ENCODE measurements at places on chromosomes 4 and X.

- no peak for DNase-seq
Observed at GRCh38 chrX:12580548-12580947, 210.7 kb upstream of the PRPS2 start.

DNA sequence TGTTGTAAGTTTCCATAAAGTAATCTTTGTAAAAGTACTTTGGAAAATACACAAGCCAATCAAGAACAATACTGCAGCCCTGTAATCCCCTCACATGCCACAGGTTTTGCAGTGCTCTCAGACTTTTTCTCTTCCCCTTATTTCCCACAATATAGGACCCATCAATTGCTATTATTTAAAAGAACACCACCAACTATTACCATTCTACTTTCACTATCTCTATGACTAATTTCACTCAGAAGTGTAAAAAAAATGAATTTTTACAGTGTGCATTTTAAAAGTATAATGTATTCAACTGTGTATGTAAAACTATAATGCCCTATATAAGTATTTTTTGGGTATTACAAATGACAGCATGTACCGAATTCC lies 1.7 kb downstream of the ATP8A1 start:
- no peak for DNase-seq

DNA sequence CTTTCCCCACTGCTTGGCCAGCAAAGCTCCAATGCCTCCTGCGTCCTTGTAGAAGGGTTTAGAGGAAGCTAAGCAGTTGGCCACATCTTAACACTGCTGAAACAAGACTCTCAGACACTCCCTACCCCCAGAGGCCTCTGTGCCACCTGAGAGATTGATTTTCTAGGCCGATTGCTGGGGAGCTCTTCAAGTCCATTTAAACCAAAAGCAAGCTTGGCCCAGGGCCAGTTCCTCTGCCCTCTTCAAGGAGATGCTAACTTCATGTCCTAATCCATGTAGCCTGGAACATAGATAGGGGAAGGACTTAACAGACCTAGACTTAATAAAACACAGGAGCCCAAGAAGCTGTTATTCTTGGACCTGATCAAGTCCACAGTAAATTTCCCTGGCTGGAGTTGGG lies 27.2 kb upstream of the FMR1NB start:
- no peak for DNase-seq

DNA sequence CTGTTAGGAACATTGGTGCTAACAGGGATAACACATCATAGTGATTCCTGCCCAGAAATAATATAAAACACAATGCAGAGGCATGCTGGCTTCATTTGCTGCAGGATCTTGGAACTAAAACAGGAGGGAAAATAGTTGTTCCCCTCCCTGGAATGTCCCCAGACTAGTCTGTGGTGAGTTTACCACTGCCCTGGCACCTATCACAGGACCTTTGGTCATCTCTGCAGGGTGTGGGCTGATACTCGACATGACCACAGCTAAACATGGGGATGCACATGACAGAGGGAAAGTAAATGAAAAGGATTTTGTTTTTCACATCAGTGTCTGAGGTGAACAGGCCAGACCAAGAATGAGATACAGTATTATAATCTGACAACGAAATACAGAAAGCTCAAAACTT lies 160.2 kb upstream of the DKK2 start:
- no peak for DNase-seq

GRCh38 chr4:11805842-11806241 lies 377.1 kb upstream of the HS3ST1 start:
- DNase-seq: no peak

DNA sequence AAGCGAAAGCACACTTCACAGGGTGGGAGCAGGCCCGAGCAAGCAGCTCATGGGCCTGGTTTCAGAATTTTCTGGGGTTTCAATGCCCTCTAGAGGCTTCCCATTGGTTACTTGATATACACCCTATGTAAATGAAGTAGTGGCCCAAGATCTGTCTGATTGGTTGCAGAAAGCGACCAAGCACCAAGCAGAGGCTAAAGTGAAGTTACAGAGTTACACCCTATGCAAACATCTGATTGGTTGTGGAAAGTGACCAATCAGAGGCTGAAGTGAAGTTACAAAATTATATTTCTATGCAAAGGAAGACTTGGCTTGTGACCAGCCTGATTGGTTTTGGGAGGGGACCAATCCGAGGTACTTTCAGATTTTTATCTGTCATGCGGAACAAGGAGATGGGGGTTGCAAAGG lies 8.2 kb downstream of the FHIP1A start:
- DNase-seq: no peak

- DNase-seq: no peak
Observed at GRCh38 chrX:72238183-72238582, 644 bp downstream of the ERCC6L start.

GRCh38 chrX:72020788-72021187 lies 110.1 kb downstream of the NHSL2 start:
- DNase-seq: no peak

- no peak for DNase-seq
Observed at GRCh38 chr4:1933700-1934099, 62.5 kb downstream of the NSD2 start.

DNA sequence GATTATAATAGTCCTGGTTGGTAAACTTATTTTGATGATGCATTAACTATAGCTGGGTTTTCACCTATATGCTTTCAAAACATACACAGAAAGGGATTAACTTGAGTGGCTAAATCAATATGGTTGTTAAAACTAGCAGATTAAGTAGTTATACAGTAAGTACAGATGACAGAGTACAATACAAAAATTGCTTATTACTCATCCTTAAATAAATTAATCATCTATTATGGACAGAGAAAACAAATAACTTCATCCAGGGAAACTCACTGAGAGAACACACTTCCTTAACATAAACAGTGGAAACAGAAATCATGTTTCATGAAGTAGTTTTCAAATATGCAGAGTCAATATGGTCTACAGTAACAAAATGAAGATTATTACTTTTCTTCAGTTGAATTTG lies 133.4 kb downstream of the AREG start:
- DNase-seq: no peak

GRCh38 chr4:8191136-8191747 lies 7.8 kb upstream of the SH3TC1 start:
- no peak for DNase-seq

DNA sequence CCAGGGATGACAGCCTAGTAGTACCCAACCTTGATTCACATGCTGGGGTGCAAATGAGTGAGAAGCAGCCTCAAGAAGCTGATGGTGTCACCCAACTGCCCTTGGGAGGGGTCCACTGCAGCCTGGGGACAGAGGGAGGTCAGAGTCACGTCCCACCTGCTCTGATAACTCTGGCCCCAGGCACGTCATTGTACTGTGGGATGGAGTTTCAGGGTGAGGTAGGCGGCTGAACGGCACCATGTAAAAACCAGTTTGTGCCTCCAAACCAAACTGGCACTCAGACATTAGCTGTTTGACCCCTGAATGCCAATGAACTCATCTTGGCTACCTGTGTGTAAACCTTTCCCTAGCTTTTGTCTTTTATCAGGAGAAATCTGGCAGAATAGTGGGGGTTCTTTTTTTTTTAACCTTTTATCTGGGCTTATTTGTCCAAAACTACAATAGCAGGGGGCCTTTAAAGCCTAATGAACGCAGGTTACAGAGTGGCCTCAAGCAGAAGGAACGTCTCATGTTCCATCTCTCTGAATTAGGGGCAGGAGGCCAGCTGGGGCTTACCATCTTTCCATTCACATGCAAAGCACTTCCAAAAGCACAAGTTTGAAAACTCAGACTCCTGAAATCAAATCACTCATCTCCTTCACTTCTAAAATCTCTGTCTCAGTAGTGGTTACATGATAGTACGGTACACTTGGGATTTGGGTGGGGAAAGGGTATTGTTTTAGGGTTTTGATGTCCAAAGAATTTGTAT lies 89.4 kb downstream of the IRF2 start:
- DNase-seq: no peak

DNA sequence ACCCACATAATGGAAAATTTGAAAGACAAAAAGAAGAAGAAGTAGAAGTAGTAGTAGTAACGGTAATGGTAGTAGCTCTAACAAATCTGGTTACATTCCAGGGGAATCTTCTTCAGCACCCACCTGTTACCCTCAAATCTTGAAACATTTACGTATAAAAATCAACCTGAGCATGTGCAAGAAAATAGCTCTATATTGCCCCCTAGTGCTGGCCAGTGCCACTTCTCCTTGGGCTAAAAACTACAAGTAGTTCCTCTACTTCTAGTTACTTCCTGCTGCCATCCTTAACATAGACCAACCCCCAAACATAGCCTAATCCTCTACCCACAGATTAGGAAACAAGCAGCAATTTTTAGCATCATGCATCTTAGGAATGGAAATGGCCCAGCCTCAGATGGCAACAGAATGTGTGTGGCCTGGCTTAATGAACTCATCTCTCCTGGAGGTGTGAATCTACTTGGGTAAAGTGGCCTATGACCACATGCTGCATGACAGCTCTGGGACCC lies 3.1 kb downstream of the PDGFC start:
- no peak for DNase-seq

DNA sequence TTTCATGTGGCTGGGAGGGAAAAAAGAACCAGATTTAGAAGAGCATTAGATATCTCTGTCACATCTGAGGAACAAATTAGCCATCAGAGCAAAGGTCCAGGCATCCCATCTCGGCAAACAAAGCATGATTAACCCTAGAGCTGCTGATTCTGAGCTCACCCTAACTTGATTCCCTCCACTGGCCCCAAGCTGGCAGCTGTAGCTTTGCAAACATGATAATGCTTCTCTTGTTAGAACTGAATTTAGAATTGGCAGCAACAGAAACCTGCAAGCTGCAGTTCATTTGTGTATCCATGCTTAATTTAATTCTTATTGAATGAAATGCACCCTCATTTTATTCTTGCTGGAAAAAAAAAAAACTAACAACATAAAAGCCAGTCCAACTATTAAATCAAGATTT lies 289.2 kb downstream of the IL1RAPL1 start:
- DNase-seq: no peak

DNA sequence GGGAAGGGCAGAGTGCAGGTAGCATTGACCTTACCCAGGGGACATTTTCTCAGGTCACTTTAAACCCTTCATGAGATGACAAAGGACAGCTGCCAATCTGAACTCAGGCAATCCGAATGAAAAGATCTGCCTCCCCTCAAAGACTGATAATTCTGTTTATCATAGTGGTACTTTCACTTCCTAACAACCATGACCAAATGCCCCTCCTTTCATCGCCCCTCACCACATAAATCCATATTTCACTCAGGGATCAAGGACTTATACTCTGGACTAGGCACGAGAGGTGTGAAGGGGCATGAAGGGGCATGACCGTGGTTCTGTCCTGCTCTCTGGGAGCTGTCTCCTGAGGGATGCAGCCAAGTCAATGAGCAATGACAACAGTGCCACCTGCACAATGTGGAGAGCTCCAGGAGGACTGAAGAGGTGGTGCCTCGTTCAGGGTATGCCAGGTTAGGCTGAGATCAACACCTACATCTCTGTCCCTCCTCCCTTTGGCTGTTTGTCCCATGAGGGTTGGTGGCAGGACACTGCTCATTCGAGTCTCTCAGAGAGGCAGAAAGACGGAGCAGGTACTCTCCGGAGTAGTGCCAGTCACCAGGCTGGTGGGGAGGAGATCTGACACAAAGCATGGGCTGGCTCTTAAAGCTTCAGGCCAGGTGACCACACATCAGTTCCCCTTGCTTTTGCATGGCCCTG lies 12.5 kb downstream of the HS3ST1 start:
- no peak for DNase-seq

DNA sequence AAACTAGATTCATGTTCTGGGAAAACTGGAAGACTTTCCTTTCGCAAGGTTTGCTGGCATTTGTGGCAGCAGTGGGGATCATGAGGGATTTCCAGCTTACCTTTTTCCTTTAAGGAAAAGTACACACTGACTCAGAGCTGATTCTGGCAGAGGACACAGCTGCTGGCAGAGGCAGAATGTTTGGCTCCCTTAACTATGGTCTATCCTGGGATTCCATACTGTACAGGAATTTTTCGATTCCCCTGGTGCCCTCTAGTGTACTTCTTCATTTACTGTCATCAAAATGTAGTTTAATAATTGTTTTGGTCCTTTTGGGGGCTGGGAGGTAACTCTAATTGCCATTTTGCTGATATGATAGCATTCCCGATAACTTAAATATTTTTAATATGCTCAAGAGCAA lies 152.7 kb downstream of the GABRG1 start:
- no peak for DNase-seq

DNA sequence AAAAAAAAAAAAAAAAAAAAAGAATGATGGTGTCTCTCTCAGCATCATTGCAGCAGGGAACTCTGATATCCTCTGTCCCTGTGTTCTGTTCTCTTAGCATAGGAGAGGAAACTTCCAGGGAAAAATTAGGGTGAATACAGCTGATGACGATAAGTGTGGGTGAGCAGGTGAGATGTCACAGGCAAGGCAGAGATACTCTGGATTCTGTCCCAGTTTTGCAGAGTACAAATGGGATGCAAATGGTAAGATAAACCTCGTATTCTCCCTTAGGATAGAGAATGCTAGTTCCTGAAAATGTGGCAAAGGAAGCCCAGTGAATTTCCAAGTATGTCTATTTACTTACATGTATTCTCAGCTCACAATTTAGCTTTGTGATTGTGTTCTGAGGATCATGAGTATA lies 671.6 kb upstream of the BOD1L1 start:
- DNase-seq: no peak

DNA sequence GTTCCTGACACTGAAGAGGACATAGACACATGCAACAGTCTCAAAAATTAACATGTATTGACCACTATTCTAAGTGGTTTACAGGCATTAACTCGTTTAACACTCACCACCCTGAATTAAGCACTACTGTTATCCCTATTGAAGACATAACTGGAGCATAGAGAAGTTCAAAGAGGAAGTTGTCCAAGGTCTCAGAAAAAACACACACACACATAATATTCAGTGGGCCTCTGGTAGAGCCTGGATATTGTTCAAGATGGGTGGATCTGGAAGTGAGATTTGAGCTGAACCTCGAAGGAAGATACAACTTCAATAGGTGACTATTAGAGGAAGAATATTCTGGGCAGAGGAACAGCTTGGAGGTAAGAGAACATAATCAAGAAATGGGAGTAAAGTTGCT lies 334.9 kb downstream of the HNRNPD start:
- no peak for DNase-seq

GRCh38 chr4:152630324-152630723 lies 49.5 kb downstream of the TMEM154 start:
- no peak for DNase-seq

DNA sequence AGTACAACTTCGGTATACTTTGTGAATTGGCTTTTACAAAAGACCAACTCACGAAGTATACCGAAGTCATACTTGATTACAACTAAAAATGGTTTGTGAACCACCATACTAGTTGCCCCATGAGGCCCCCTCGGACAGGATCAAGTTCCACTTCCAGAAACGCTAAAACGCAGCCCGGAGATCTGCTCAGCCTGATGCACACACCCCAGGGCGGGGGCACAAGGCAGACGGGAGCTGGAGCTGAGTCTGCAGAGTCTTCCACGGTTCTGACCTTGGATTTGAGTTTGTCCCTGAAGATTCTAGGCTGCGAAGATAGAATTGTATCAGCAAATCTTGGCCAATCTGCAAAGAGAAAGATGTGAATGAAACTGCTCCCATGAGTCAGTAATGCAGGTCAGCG lies 118.1 kb downstream of the SORCS2 start:
- DNase-seq: no peak

GRCh38 chr4:64121803-64122202 lies 287.4 kb downstream of the TECRL start:
- DNase-seq: no peak

GRCh38 chr4:152154433-152154832 lies 381.5 kb downstream of the FBXW7 start:
- DNase-seq: no peak
